HFFc6 (cell line): ENCODE measurements at places on chromosomes 16 and 17.
A peak's percentile ranks its signal among the peaks of the same experiment; 100 is the strongest.

- no peak for DNase-seq
Measured at GRCh38 chr16:67936124-67936879, at the start of gene PSMB10. TSS of gene PSMB10 (minus strand) at chr16:67936850. CDS start at chr16:67936749, 101 bp downstream.

GRCh38 chr17:39704821-39705551 lies 5.1 kb downstream of the ERBB2 start:
- DNase-seq, result peak; percentile 6

- no peak for DNase-seq
Measured at GRCh38 chr17:60712675-60713074, 35.0 kb downstream of the BCAS3 start.

GRCh38 chr17:63001689-63002394 lies 35.8 kb downstream of the TANC2 start:
- peak; percentile 25 for DNase-seq

- no peak for DNase-seq
Measured at GRCh38 chr16:69904495-69905170, 46.5 kb upstream of the CLEC18A start.

- DNase-seq, result no peak
Measured at GRCh38 chr16:87417528-87417910, 25.4 kb downstream of the MAP1LC3B start.

DNA sequence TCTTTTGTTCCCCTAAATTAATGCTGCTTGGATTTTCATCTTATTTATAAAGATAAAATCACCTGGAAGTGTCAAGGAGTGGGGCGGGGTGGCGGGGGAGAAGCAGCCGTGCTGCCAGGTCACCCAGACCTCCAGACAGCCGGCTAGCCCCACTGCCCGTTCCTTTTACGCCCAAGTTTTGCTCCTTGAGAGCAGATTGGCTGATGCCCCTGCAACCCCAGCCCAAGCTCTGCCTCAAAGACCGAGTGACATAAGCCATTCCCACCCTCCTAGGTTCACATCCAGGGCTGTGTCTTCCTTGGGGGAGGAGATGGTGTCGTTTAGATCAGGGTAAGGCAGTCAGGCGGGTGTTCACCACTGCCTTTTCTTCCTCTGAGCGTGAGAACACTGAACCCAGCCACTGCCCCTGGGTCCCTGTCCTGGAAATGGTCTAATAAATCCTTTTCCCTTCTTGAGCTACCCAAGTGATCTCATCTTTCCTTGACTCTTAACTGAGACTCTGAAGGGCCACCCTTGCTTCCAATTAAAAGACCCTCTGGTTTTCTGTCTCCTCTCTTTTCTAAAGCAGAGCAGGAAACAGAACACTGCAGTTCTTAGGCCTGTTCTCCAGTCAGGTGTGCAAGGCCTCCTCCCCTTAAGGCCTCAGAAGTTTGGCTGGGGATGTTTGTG lies 5.7 kb downstream of the PDF start:
- DNase-seq, result no peak

DNA sequence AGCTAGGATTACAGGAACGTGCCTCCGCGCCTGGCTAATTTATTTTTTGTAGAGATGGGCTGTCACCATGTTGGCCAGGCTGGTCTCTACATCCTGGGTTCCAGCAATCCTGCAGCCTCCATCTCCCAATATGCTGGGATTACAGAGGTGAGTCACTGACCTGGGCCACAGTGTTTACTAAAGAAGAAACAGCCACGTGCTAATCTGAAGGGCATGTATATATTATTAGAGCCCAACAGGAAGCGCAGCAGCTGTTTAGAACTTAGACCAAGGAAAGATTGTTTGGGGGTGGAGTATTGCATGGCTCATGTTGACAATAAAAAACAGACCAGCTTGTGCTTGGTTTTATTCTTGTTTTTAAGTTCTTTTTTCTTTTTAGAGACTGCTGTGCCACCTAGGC lies 60.2 kb downstream of the HAPSTR1 start:
- DNase-seq, result peak; percentile 31

DNA sequence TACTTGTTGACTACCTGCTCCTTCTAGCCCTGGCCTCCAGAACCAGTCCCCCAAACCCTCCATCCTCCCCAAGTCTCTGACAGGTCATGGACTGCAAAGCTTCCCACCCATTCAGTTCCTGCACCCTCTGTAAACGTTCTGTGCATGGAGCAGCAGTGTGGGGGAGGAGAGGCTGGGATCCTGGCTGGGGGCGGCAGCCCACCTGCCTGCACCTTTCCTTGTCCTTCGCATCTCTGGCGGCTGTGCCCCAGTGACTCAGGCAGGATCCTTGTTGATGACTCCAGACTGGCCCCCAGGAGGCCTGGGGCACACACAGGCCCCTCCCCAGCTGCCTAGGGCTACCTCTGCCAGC lies 1.6 kb upstream of the PKMYT1 start:
- no peak for DNase-seq

DNA sequence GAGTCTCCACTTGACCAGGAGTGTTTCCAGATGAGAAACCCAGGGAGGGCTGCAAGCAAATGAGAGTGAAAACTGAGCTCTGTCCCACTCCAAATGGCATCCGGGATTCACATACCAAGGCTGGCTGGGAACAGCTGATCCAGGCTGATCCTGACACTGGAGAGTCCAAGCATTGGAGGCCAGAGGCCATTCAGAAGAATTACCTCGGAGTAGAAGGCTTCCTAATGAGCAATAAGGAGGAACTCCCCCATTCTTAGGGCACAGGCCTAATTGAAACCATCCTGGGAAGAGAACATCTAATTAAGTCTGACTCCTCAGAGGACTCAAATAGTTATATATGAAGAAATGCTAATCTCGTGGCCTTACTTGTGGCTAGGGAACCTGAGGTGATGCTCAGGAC lies 142.8 kb downstream of the PRKCA start:
- no peak for DNase-seq

GRCh38 chr16:3589441-3589921 lies 12.3 kb upstream of the NLRC3 start:
- no peak for DNase-seq

GRCh38 chr17:43741636-43742035 lies 17.0 kb downstream of the SOST start:
- DNase-seq, result no peak

DNA sequence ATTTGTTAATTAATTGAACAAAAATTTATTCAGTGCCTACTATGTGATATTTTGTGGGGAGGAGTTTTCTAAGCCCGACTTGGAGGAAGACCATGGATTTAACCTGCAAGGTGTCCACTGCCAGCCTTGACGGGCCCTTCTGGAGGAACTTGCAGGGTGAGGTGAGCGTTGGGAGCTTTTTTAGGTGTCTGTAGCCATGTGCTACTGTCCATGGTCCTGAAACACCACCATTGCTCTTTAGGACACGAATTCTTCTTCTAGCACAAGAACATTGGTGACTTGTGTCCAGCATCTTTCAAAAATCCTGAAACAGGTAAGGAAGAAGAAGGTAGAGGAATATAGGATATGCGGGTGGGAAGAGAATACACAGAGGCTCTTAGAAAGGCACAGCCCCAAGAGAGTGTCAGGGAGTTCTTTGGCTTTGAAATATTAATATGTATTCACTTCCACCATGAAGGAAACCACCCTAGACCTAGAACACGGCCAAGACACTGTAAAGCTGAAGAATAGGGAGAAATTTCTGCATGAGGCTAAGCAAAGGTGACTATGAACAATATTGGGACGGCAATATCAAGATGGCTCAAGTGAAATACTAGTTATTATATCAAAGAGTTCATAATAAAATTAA lies 27.9 kb upstream of the OR4D1 start:
- peak; percentile 24 for DNase-seq

GRCh38 chr17:52537421-52537820 lies 378.9 kb upstream of the CA10 start:
- no peak for DNase-seq

DNA sequence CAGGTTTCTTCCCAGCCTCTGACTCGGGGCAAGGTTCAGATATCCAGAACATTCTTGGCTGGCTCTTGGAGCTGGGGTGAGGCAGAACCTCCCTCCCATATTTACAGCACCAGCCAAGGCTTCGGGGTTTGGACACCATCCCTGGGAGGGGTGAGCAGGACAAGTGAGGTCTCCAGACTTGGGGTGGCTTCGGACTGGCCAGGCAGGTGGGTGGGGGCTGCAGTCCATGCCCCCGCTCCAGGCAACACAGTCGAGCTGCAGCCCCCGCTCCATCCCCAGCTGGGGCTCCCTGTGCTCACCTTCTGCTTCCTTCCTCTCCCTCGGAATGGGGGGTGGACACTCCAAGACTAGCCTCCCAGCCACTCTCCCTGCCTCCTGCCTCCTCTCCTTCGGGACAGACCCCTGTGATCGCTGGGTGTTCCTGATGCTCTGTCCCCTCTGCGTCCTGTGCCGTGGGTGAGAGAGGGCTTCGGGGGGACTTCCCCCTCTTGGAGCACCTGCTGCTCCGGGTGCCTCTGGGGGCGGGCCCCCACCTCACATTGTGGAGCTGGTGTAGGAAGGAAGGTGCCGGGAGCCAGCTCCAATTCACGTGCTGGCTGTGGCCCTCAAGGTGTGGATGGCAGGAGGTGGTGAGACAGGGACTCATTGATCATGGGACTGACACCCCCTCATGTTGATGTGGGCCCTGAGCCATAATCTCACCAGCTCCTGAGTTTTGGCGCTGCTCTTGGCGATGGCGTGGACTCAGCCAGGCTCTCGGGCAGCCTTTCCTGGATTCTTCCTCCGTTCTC lies 189.2 kb downstream of the SEC14L1 start:
- no peak for DNase-seq

- no peak for DNase-seq
Measured at GRCh38 chr17:50192144-50192617, 9.2 kb downstream of the COL1A1 start.

DNA sequence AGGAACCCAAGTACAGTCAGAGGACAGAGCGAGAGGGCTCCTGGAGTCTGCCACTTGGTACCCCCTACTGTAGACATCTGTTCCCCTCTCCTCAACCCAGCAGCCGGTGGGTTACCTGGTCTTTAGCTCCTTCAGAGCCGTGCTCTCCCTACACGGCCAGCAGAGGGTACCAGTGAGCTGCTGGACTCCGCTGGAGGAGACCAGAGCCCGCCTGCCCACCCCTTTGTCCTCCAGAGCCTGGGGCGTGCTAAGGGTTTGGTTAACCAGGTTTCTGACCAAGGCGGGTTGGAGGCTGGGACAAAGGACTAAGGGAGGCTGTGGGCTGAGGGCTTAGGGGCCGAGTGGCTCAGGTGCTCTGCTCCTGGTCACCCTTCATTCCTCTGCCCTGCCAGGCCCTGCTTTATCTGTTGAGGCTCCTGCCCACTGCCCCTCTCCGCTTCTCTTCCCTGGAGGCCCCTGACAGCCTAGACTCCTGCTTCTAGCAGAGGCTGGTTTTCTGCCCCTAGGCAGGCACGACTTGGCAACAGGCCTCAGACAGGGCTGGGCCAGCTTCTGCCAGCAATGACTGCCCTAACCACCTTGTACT lies 2.7 kb upstream of the HSD11B2 start:
- peak; percentile 39 for DNase-seq

DNA sequence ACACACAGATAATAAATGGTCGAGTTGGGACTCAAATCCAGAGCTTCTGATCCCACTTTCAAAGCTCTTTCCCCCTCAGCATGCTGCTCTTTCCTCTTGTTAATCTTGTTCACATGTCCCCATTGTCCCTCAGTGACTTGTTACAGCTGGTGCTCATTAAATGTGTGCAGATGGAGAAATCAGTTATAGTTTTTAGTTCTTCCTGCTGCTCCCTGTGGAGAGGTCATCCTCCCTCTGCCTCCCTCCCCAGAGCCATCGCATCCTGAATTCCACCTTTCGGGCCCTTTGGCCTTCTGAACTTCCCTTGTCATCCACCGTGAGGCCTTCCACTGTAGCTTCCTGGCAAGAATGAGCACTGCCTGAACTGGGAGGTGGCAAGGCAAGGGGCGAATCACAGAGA lies 179.6 kb downstream of the WSCD1 start:
- DNase-seq, result no peak
